ENCODE measurements at places on chromosomes 11 and 22.
A peak's percentile ranks its signal among the peaks of the same experiment; 100 is the strongest.

DNA sequence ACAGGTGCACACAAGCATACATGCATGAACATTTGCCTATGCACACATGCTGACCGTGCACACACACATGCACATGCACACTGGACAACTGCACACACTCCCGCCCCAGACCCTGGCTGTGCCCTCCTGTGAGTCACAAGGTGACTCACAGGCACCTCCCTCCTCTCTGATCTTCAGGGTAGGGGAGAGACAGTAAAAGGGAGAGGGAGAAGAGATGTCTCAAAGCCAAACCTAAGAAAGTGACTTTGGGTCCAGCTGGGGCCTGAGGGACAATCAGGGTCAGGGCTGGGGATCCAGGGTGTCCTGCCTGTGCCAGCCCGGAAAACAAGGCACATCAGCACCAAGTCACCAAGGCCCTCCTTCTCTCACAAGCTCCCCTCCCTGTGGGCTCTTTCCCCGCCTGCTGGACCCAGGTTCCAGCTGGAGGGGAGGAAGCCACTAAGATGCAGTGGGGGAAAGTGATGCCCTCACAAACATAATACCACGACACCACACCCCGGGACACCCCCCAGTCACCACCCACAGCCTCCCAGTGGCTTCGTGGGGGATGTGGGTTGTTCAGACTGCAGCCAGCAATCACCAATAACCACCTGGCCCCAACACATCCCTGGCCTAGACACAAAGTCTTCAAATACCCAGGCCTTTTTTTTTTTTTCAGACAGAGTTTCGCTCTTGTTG lies 39.3 kb downstream of the PDGFB start:
- no peak for DNase-seq

DNA sequence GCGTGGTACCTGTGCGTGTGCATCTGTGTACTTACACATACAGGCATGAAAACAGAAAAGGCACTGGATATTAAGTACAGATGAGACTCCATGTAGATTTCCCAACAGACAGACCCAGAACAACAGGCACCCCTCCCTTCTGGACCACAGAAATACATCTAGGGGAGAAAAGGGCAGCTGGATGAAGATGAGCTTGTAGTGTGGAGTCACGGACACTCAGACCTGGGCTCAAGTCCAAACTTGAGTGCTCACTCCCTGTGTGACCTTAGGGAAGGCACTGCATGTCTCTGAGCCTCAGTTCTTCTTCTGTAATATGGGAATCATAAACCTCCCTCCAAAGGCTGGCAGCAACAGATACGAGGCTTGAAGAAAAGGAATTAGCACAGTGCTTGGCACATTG lies 108.9 kb downstream of the GALNT18 start:
- no peak for DNase-seq

- no peak for DNase-seq
Observed at GRCh38 chr22:28103596-28103995, 184.5 kb upstream of the PITPNB start.

DNA sequence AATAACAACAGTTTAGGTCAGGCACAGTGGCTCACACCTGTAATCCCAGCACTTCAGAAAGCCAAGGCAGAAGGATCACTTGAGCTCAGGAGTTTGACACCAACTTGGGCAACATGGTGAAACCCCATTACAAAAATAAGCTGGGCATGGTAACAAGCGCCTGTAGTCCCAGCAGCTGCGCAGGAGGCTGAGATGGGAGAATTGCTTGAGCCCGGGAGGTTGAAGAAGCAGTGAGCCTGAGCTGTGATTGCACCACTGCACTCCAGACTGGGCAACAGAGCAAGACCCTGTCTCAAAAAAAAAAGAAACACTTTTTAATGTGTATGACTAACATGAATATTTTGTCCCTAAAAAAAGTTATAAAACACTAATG lies 24.5 kb upstream of the TFIP11 start:
- no peak for DNase-seq

- DNase-seq, result no peak
Observed at GRCh38 chr11:12067796-12068357, 42.5 kb upstream of the MICAL2 start.

- DNase-seq, result peak; percentile 57
Observed at GRCh38 chr11:88886796-88887195, 179.0 kb downstream of the GRM5 start.

- no peak for DNase-seq
Observed at GRCh38 chr11:130533113-130533798, 84.8 kb downstream of the ADAMTS15 start.

GRCh38 chr22:48241658-48242057 lies 1479.2 kb downstream of the TBC1D22A start:
- DNase-seq, result no peak

DNA sequence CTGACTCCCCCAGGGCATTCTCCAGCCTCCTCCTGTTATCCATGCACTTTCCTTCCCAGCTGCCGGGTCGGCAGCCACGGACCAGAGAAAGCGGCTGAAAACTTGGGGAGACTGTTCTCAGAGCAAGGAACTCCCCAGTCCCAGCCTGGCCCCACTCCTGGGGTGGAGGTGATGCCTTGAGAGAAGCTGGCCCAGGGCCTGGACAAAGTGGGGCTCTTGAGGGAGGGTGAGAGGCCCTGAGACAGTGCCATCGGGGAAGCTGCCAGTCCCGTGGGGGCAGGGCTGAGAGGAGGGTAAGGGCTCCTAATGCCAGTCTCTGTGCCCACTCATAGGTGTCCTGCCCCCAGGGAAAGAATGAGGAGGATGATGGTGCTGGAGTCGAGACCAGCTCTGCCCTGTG lies 53.8 kb downstream of the FLRT1 start:
- no peak for DNase-seq

GRCh38 chr11:75280227-75280701 lies 39.7 kb downstream of the TPBGL start:
- peak; percentile 88 for DNase-seq

DNA sequence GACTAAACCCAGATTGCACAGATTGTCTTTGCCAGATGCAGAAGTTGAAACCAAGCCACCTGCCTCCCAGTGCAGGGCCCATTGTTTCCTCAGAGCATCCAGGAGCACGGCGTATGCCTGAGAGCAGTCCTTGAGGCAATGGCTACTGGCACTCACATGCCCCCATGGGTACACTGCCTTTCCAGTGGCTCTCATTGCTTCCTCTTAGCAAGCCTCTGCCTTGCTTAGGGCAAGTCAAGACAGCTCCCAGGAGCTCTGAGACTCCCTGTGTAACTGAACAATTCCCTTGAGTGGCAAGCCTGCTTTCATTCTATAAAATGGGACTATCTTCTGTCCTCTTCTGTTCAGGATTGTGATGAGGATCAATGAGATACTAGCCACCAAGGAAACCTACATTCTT lies 4.1 kb downstream of the SYTL2 start:
- DNase-seq, result no peak

DNA sequence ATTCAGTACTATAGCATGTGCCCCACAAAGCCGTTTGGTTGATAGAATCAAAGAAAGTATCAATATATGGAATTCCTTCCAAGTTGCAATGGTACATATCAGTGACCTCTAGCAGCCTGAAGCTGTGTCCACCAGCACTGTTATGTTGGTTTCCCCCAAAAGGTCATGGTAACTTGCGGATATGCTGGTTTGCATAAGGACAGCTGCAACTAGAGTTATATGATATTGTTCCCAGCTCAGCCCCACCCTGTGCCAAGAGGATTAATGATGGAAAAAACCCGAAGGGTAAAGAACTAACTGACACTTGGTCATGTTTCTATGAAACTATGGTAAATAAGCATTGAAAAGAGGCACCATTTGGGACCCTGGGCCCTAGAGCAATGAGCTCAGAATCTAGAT lies 93.5 kb downstream of the PDHX start:
- no peak for DNase-seq

Measured in WTC11 (cell line).